ENCODE measurements at places on chromosomes 5 and 9.

GRCh38 chr5:65928322-65928752 lies 2.0 kb downstream of the ERBIN start:
- no peak for DNase-seq

DNA sequence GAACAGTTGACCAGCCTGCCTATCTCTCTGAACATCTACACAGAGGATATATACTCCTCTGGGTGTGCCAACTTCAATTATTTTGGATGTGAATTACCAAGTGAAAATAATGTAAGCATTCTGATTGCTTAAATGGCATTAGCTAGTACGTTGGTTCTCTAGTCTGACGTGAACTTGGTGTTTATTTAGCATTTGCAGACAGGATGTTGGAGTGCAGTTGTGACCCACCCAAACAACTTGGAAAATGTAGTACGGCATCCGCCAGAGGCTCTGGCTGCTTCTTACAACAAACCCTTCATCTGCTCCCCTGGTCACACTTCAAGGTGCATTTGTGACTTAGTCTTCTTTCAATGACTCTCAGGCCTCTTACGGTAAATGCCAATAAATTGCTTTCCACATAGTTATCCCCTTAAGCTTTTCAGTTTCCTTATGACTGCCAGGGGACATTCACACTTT lies 616.6 kb downstream of the PDE4D start:
- no peak for DNase-seq

DNA sequence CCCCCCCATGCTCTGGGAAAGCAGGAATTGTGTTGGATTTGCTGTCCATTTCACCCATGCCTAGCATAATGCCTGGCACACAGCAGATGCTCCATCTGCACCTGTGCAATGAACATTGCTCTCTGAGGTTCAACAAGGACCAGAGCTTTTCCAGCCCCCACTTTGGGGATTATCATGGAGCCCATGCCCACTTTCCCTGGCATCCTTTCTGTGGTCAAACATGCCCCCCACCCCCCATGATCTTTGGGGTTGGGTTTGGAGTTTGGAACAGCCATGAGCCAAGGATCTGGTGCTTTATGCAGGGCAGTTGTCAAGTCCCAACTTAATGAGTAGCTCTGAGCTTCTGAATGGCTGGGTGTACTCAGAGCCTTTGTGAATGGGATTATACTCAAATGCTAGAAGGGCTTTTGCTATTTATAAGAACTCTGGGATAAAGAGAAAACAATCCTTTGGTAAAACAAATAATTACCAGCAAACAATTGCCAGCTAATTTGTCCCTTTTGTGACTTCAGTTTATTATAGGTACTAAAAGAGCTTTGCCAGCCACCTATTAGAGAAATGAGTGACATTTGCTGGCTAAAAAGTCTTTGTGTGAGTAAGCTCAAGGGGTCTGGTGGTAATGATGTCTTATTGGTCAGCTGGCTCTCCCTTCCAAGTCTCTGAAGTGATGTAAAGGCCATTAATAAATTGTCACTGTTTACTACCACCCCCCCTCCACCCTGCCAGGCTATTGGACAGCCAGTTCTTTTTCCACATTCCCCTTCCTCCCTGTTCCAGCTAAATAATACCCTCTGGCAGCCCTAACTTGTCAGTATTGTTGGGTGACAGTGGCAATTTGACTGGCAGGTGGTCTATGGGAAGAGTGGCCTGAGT lies 182.3 kb downstream of the MACROH2A1 start:
- no peak for DNase-seq

DNA sequence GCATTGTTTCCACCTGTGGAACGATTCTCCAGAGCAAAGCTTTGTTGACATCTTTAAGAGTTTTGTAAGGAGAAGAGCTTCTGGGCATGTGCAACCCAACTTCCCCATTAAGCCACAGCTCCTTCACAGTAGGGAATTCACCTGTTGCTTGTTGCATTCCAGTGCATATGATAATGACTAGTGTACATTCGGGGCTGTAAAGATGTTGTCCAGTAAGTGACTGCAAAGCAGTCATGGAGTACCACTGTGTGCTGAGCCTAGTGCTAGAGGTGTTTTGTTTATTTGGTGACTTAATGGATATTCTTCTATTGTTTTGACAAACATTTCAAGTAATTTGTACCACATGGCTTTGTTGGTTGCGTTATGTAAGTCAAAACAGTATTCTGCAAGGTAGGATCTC lies 12.8 kb downstream of the UGCG start:
- DNase-seq, result no peak

- no peak for DNase-seq
Observed at GRCh38 chr5:10310066-10310779, 2.5 kb upstream of the CMBL start.
